ENCODE measurements at places on chromosomes 1 and 21.

DNA sequence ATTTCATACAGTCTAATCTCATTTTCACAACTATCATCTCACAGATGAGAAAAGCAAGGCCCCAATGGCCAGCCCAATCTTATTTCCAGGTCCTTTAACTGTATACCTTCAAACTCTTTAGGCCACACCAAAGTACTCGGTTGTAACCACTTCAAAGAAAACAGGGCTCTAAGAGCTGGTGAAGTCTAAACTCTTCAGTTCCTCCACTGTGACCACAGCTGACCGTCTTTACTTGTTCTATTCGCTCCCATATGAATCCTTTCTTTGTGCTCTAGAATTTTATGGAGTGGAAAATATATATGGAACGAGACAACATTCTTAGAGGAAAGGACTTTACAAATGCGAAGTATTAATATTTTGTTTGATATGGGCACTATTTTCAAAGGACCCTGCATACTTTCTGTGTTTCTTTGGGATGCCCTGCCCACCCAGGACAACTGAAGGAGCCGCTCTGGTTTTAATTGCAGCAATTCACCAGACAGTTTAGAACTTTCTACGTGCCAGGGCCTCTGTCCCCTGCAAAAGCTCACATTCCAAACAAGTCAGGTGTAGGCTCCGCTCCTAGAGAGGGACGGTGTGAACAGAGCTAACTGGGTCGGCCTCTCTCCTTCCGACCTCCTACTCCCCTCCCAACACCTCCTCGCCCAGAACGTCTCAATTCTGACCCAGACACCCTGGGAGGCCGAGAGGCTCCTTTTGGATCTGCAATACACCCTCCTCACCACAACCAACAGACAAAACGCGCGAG is 15.7 kb downstream of the IER5 start:
- DNase-seq = no peak

GRCh38 chr1:241610056-241610815 is 29.9 kb downstream of the CHML start:
- DNase-seq = no peak

DNA sequence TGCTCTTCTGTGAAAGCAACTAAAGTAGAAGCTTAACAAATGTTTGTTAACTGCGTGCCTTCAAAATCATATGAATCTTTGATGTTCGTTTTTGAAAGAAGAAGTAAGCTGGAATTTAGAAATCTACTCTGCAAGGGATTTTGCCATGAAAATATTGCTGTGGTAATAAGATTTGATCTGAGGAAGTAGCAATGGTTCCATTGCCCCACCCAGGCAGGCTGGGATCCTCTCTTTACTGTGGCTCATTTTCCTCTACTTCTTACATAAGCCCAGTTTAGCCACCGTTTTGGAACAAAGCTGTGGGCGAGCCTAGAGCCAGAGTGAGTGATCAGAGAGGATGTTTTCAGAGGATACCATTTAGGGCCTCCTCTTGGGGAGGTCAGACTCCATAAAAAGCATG is 20.3 kb upstream of the PTGFRN start:
- DNase-seq = no peak

DNA sequence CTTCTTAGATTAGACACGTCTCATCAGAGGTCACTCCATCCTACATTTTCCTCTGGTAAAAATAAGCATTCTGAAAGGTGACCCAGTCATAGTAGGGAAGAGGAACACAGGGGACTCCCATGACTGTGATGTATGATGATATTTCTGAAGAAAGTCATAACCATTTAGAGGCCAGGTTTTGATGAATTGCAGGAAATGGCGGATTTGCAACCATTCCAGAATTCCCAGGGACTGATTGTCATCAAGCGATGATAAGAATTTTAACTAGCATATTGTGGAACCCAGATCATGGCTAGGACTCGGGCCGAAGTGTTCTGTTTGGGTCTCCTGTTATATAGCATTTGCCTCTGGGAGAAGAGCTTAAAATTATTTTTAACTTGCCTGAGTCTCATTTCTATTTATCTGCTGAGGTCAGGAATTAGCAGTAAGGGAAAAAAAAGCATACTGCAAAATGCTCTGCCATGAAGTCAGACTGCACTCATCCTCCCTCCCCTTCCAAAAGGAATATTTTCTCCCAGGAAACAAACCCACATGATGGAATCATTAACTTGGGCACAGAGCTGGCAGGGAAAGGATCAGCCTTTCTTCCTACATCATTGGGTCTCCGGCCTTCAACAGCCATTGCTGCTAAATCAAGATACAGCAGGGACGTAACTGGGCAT is 286.7 kb downstream of the HLX start:
- DNase-seq = no peak

Measured in activated CD8-positive, alpha-beta memory T cell treated with anti-CD3 and anti-CD28 coated beads, Interleukin-2, amount 50 U/mL, for 4 hours (primary cell).